ENCODE measurements at places on chromosomes 2 and 18.

- no peak for DNase-seq
Observed at GRCh38 chr2:188577231-188577630, 285.6 kb downstream of the GULP1 start.

DNA sequence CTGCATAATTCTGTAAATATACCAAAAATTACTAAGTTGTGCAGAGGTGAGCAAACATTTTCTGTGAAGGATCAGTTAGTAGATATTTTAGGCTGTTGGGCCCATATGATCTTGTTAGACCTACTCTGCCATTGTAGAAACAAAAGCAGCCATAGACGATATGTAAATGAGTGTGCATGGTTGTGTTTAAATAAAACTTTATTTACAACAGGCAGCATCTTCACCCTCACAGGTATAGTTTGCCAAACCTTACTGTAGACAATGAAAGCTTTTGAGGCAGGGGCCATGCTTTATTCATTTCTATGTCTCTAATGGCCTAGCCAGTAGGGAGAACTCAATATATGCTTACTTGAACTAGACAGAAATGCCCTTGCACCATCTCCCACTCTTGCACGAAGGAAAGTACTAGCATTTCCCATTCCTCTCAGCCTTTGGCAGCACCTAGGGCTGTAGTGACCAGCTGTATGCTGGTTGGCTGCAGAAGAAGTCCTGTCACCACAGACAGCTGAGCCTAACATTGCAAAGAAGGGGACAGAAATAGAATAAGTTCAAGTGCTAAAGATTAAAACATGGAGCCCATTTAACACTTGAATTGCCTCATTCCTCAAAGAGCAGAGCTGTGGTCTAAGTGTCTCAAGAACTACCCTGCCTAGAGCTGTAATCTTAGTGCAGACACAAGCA lies 305.1 kb upstream of the MGAT5 start:
- DNase-seq: no peak

- no peak for DNase-seq
Observed at GRCh38 chr2:46831869-46832265, 83.7 kb downstream of the MCFD2 start.

GRCh38 chr2:89844221-89844943 lies 1152.9 kb downstream of the RPIA start:
- DNase-seq: peak; percentile 39

DNA sequence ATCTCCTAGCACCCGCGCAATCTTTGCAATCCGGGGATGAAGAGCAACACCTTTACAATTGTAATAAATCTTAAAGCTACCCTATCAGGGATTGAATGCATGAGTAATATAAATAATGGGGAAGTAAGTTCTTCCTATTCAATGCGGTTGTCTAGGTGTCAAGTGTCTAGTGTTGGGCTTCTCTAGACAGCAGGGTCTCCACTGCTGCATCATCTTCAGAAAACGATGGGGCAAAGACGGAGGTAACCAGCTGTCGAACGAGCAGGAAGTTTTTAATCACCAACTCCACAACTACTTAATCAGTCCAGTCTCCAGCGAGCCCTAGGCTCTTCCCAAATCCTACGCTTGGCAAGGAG lies 573 bp downstream of the STAM2 start:
- no peak for DNase-seq

GRCh38 chr2:235024931-235025773 lies 73.3 kb downstream of the SH3BP4 start:
- DNase-seq: no peak

DNA sequence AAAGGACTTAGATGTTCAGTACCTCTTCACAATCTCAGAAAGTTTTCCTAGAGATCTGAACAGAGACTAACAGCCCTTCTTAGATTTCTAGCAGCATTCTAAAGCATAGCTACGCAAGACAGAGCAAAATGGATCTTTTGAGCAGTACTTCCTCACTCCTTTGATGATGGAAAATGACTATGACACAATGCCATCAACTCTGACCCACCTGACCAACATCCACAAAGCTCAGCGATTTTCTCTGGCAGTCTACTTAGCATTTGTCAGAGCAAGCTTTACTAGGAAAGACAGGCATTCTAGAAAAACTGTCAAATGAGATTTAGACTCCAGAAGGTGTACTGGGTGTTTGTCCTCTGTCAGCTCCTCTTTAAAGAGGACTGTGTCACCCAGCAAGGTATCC lies 180.9 kb upstream of the ACVR2A start:
- DNase-seq: no peak

DNA sequence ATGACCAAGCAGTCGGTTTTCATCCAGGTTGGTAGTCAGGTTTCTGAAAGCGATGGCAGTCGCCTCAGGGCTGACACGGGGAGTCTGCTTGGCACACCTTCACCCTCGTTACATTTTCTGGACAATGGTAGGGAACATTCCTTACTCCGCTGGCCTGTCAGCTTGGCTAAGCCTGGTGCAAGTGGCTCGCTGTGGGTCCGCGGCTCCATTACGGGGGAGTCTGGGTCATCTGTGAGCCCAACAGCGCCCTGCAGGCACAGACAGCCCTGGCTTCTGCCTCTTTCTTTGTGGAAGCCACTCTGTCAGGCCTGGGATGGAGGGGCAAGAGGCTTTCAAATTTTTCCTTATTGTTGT lies 95.6 kb downstream of the HDAC4 start:
- DNase-seq: no peak

DNA sequence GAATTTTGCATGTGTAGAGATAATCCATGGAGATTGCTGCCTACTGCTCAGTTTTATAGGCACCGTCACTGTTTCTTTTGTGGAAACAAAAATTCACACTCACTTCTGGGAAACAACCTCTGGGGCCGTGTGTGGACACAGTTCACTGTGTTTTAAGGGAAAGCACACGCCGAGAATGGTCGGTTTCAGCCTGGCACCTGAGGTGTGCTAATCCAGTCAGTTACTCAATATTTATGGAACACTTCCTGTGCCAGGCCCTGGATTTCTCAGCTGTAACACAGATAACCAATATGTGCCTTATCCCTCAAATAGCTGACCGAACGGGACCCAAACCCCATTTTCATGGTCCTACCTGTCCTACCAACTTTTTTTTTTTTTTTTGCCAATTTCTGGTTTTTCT lies 179.6 kb downstream of the MGAT5 start:
- no peak for DNase-seq

DNA sequence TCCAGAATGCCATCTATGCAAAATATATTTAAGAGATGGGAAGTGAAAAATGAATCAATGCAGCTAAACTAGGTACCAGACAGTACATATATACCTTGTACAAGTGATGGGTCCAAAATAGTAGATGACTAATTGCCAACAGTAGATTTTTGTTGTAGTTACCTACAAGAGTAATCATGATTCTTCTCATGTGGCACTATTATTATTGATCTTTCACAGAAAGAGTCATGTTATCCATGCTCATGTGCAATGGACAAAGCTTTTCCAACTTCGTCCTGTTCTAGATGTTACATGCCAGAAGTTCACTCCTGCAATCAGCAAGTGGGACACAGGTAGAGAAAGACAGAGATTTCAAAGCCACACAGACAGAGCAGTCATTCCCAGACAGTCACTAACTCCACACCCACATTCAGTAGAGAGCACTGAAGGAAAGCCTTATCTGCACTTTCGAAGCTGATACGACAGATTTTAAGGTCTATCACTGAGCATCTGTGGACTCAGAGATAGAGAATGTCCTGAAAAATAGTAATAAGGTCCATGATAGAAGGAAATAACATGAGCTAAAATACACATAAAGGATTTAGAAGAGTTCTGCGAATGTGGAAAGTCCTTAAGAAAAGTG lies 101.6 kb upstream of the ITPRID2 start:
- no peak for DNase-seq

DNA sequence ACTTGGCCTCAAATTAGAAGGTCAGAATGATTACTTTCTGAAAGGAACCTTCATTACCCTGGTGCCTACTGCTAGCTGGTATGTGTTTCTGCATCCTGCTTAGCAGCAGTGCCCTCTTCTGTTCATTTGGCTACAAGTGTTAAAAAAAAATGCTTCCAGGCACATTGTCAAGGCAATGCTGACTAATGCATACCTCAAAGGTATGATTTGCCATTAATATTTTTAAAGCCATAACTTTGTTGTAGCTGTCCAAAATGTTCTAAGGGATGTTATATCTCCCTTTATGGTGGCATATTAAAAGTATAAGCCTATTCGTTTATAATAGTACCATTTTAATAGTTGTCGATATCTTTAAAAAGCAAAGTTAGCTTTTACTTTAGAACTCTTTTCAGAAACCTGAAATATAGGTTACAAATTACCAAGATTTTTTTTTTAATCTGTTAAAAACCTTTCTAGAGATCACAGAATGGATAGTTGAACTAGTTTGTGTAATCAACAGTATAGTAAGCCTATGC lies 52.0 kb upstream of the FAM171B start:
- DNase-seq: no peak

- no peak for DNase-seq
Observed at GRCh38 chr18:59861963-59862819, 37.6 kb upstream of the PMAIP1 start.

GRCh38 chr2:212451786-212452231 lies 86.8 kb downstream of the ERBB4 start:
- DNase-seq: no peak

- no peak for DNase-seq
Observed at GRCh38 chr18:57433934-57434535, 1.1 kb upstream of the ONECUT2 start.
